ENCODE measurements at places on chromosomes 16 and 17.
A peak's percentile ranks its signal among the peaks of the same experiment; 100 is the strongest.

DNA sequence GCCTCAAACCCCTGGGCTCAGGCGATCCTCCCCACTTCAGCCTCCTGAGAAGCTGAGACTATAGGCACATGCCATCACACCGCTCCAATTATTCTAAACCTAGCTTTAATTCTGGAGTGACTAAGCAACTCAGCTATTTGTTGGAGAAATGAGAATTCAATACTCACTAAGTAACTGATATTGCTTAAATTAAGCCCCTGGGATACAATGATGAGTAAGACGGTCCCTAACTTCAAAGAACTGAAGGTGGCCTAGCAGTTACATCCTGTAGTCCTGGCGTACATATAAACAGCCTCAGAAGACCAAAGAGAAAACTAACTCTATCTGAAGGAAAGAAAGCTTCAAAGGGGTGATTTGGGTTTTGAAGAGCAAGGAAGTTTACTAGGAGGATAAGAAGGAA lies 25.0 kb downstream of the XPO6 start:
- DNase-seq: no peak

GRCh38 chr17:3039736-3040135 lies 23.7 kb downstream of the OR1D5 start:
- no peak for DNase-seq

DNA sequence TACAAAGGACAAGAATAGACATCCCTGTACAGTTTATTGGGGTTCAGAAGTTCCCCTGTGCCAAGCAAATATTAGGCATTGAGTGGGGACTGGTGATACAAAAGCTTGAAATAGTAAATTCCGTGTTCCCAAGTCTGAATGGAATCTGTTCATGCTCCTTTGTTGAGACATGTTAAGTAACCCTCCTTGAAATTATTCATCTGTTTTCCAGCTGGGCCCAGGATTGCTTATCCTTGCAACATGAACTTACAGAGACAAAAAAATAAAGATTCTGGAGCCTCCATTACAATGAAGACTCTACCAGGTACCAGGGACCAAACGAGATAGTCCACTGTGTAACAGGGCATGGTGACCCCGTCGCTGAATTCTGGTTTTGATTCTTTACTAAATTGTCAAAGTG lies 6.1 kb upstream of the CCL8 start:
- no peak for DNase-seq

GRCh38 chr17:78992542-78993212 lies 13.0 kb upstream of the LGALS3BP start:
- no peak for DNase-seq

- peak; percentile 66 for DNase-seq
Observed at GRCh38 chr17:49696233-49696761, 11.5 kb downstream of the SLC35B1 start.

DNA sequence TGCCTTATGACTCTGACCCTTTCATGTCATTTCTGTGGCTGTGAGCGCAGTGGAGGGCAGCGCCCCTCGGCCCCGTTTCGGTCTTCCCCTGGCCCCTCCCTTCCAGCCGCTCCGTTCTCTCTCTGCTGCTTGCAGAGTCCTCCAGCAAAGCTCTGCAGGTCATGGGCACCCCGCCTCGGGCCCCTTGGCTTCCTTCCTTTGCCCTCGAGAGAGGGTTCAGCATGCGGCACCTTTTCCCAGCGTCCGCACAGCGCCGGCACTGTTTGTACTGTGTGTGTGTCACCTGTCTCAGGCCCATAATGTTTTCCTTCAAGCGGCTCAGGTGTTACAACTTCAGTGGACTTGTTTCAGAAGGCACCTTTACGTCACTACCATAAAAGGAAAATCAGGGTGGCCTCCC lies 98.5 kb downstream of the RAP1GAP2 start:
- DNase-seq: no peak

- peak; percentile 24 for DNase-seq
Observed at GRCh38 chr16:87464691-87465300, 28.0 kb downstream of the ZCCHC14 start.

GRCh38 chr16:80718480-80719220 lies 85.7 kb downstream of the CDYL2 start:
- no peak for DNase-seq

GRCh38 chr17:36791150-36791941 lies 145.9 kb upstream of the LHX1 start:
- DNase-seq: no peak

GRCh38 chr17:37650419-37651003 lies 7.3 kb upstream of the DDX52 start:
- DNase-seq: no peak

DNA sequence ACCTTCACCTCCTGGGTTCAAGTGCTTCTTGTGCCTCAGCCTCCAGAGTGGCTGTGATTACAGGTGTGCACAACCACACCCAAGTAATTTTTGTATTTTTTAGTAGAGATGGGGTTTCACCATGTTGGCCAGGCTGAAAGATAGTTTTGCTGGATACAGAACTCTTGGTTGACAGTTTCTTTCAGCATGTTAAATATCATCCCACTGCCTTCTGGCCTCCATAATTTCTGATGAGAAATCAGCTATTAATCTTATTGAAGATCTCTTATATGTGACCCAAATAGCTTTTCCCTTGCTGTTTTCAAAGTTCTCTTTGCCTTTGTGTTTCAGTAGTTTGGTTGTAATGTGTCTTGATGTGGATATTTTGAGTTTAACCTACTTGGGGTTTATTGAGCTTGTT lies 50.3 kb upstream of the BRD7 start:
- DNase-seq: no peak

GRCh38 chr16:13883881-13884280 lies 36.1 kb upstream of the ERCC4 start:
- no peak for DNase-seq

GRCh38 chr16:87761060-87761459 lies 4.7 kb downstream of the KLHDC4 start:
- DNase-seq: no peak

GRCh38 chr17:77214743-77215142 lies 74.0 kb downstream of the SEC14L1 start:
- no peak for DNase-seq

DNA sequence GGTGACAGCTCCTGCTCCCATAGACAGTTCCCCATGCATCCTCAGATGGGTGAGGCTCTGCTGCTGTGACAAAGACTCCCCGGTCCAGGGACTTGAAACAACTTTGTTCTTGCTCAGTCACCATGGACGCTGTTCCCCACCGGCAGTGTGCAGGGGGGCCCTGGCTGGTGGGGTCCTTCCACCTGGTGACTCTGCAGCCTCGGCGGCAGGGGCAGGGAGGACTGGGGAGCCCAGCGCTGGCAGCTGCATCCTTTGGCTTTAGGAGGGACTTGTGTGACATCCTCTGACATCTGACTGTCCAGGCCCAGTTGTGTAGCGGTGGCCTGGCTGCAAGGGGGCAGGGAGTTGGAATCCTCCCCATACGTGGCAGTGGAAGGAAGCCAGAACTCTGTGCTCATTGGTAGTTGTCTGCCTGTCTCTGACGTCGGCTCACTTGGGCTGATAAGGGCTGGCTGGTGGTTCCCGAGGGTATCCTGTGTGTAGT lies 107.3 kb downstream of the CMIP start:
- DNase-seq: no peak

Data from activated naive CD4-positive, alpha-beta T cell treated with anti-CD3 and anti-CD28 coated beads, Interleukin-2, amount 50 U/mL, for 16 hours (primary cell).